ENCODE measurements at places on chromosomes 12 and 14.
A peak's percentile ranks its signal among the peaks of the same experiment; 100 is the strongest.

DNA sequence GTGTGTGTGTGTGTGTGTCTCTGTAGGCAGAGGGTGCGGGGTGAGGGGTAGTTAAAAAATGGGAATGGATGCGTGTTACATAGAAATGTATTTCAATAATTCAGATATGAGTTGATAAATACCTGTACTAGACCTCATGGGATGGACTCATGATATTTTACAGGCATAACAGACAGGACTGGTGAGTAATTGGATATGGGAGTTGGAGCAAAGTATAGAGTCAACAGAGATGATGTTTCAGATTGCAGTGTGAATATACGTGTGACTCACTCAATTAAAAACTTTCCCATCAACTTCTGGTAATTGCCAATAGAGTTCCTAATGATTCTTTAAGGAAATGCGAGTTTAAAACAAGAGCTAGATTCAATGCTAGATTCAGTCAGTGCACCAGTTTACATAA is 711.9 kb downstream of the C12orf50 start:
- no peak for DNase-seq

GRCh38 chr14:57136669-57137328 is 131.9 kb downstream of the EXOC5 start:
- DNase-seq: no peak

GRCh38 chr12:14156606-14157005 is 175.2 kb upstream of the GRIN2B start:
- DNase-seq: no peak

DNA sequence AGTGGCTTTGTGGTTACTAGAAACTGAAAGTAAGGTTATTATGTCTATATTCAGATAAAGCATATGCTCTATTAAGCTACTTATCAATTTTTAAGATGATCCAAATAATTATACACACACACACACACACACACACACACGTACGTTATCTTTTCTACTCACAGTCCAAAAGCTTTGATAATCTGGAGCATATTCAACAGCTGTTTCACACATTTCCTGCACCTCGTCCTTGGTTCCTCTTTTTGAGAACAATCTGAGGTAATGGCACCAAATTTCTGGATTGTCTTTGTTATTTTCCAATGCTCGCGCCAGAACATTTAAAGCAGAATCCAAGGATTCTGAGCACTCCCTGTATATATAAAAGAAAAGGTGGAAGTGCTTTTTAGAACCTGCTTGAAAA is 37.5 kb downstream of the ZFC3H1 start:
- no peak for DNase-seq

DNA sequence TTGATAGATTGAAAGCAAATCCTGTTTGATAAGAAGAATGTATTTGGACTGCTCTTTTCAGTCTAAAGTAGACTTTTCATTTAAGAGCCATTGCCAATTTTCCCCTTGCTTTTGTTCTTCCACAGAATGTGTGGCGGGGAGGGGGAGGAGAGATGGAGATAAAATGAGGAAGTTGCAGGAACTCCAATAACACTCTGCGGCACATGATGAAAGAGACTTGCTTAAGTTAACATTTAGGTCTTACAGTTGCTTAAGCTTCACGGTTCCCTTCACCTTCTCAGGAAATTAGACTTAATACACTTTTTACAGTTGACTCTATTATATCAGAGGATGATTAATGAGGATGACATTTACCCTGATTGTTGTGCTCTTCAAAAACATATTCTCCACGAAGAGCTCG is 537.3 kb downstream of the TMTC2 start:
- no peak for DNase-seq

DNA sequence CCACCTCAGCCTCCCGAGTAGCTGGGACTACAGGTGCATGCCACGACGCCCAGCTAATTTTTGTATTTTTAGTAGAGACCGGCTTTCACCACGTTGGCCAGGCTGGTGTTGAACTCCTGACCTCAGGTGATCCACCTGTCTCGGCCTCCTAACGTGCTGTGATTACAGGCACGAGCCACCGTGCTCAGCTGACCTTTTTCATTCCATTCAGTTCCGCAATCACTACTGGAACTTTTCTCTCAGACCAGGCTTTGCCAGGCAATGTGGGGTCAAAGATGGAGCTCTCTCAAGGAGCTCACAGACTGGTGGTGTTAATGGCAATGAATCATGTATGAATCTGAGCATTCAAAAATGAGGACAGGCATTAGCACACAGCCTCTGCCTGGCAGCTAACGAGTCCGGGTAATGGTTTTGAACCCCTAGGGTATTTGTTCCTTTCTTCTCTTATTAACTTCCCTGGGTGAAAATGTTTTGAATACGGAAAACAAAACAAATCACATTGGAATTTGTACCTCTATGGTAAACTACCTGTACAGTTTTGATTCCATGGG is 9.4 kb upstream of the TCHP start:
- DNase-seq: no peak

DNA sequence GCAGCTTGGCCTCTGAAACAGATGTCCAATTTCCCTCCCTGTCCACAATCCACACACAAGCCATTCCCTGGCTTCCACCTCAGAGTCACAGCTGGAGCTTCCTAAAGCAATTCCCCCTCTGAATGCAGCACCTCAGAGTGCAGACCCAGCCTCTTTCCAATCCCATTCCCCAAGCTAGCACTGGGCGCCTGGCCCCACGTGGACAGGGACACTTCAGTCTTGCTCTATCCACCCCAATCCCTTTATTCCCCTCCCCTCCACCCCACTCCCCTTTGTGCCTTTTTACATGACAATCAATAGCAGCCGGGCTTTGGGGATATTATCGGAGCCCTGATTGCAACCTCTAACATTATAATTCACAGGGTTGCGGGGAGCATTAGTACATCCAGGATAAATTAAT is 292.6 kb downstream of the TTC8 start:
- DNase-seq: no peak

GRCh38 chr14:87483271-87484260 is 509.4 kb downstream of the GALC start:
- DNase-seq: no peak

DNA sequence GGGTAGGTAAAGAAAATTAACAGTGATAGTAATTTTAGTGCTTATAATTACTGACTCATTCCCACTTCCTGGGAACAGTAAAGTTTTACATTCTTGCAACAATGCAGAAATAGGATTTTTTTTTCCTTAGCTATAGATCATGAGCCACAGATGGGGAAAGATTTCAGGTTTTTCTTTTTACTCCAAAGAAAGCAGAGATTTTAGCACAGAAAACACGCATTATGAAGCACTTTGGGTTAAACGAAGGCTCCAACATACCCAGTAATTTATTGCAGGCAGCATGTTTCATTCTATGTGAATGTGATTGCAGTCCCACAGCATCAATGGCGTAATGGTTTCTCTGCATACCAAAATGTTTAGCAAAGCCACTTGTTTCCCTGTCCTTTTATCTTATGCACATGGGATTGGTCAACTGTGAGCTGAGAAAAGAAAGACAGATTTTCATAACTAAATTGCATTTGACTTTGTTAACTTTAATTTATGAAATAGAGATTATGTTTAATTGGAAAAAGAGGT is 124.6 kb upstream of the E2F7 start:
- DNase-seq: no peak

GRCh38 chr12:2113119-2113912 is 60.5 kb downstream of the CACNA1C start:
- no peak for DNase-seq

DNA sequence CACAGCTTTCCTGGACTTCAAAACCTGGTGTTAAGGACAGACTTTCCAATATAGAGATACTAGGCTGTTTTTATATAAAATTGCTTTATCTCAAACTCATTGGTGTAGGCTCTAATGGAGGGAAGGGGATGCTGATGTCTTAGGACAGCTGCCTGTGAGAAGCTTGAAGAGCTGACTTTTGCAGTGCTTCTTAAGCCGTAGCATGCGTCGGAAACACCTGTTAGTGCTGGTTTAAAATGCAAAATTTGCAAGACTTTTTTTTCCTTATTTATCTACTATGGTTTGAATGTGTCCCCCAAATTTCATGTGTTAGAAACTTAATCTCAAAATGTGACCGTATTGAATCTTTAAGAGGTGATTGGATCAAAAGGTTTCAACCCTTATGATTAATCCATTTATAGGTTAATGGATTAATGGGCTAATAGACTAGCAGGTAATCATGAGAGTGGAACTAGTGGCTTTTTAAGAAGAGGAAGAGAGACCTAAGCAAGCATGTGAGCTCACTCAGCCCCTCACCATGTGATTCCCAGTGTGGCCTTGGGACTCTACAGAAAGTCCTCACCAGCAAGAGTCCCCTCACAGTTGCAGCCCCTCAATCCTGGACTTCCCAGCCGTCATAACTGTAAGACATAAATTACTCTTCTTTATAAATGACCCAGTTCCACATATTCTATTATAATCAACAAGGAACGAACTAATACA is 60.9 kb upstream of the FUT8 start:
- no peak for DNase-seq

- no peak for DNase-seq
Measured at GRCh38 chr12:109309381-109310246, 530 bp upstream of the FOXN4 start.

GRCh38 chr12:121892673-121893561 is 4.3 kb downstream of the PSMD9 start:
- no peak for DNase-seq

DNA sequence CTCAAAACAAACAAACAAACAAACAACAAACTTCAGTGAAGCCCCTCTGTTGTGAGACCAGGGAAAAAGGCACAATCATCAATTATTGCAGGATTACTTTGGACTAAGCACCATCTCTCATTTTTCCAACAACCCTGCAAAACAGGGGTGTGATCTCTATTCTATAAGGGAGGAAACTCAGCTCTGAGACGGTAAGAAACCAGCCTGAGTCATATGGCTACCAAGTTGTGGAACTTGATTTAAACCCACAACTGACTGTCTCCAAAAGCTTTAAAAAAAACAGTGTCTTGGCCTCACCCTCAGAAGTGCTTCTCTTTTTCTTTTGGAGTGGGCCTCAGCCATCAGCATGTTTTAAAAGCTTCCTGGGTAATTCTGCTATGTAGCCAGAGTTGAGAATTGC is 49.8 kb downstream of the RIN3 start:
- no peak for DNase-seq

- DNase-seq: no peak
Measured at GRCh38 chr12:117093918-117094630, 5.1 kb downstream of the TESC start.

GRCh38 chr14:40983604-40984003 is 623.1 kb upstream of the LRFN5 start:
- no peak for DNase-seq

GRCh38 chr12:130818635-130819576 is 20.1 kb downstream of the STX2 start:
- peak; percentile 82 for DNase-seq

DNA sequence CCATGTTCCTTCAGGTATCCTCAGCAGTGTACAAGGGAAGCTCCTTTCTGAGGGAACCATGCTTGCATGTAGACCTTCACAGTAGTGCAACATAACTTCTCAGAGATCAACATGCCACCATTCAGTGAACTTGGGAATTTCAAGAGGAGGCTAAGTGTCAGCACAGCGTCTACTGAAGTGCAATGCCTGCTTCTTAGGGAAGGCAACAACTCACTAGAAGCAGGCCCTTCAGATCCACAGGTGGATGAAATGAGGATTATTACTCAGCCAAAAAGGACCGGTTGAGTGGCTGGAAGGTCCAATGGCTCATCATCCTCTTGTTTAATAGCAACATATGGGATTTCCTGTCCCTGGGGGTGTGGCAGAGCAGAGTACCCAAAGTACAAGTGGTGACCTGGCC is 18.7 kb downstream of the RNASE10 start:
- no peak for DNase-seq

GRCh38 chr14:59217011-59217410 is 28.5 kb downstream of the DAAM1 start:
- DNase-seq: no peak

GRCh38 chr14:61618448-61618847 is 76.9 kb upstream of the HIF1A start:
- no peak for DNase-seq

GRCh38 chr12:114305446-114305845 is 100.5 kb downstream of the TBX5 start:
- DNase-seq: no peak

GRCh38 chr12:89873745-89874144 is 165.1 kb upstream of the ATP2B1 start:
- DNase-seq: no peak

GRCh38 chr12:67482751-67483661 is 165.5 kb upstream of the DYRK2 start:
- DNase-seq: peak; percentile 92

GRCh38 chr12:50979369-50980052 is 27.2 kb downstream of the HIGD1C start:
- DNase-seq: no peak

DNA sequence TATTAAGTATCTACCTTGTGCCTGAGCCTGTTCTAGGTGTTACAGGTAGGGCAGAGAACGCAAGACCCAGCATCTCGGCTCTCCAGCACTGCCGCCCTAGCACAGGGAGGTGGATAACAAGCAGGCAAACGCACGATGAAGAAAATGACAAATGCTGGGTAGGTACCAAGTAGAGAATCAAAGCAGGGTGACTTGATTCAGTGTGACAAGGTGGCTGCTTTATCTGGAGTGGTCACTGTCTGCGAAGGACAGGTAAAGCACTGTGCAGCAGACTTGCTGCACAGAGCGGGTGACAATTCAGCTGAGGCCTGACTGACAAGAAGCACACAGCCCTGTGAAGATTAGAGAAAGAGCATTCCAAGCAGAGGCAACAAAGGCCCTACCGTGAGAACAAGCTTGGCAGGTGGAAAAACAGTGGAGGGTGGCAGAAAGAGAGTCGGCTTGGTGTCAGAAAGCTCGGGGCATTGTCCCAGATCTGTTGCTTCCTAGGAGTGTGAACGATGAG is 12.9 kb downstream of the PRKCH start:
- DNase-seq: peak; percentile 23

- DNase-seq: no peak
Measured at GRCh38 chr12:32671930-32672780, 6.9 kb upstream of the DNM1L start.

DNA sequence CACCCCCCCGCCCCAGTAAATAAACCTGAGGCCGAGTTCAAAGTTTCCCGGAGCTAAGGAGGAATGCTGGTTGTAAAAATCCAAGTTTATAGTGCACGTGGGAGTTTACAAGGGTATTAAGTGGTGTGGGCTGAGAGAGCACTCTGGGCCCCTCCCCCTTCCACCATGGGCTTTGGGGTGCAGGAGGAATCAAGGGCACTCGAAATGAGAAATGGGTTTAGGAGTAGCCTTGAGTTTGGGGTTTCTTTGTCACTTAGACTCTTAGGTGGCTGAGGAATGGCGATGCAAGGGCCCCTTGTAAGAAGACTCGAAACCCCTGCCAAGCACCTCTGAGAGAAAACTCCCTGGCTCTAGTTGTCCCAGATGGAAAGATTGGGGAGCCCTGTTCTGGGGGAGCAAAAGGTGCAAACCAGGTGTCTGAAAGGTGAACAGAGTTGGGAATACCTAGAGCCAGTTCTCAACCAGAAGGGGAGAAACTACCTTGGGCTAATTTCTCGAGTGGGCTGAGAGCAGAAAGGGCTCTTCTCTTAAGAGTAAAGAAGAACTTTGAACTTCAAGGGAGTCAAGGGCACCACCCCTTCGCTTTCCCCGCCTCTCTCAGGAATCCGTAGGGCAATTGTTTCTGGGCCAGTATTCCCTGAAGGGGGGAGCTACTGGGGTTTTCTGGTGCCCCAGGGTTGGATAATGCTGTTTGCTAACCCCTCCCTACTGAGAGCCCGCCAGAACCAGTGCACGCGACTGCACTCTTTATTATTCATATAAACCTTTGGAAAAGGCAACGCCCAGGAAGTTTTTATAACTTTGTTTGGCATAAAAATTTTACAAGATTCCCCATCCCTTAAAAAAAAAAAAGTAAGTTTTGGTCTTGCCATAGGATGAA is 4.0 kb upstream of the HOTAIR start:
- DNase-seq: no peak
